ENCODE measurements at places on chromosomes 7 and 10. TPM values are rescaled to one million over a fixed set of nuclear protein-coding genes. Genes with fewer than 3 reads are reported as not detected.

The RGR gene
- not detected for total RNA-seq

The FAM131B gene
- total RNA-seq, result 6.9 TPM

The PKD1L1 gene
- 0.17 TPM for total RNA-seq

The HOXA4 gene
- total RNA-seq, result 2.3 TPM

The TAS2R3 gene
- not detected for total RNA-seq

The AMZ1 gene
- total RNA-seq, result 0.75 TPM

The AZGP1 gene
- total RNA-seq, result not detected

The OTUD1 gene
- total RNA-seq, result 6.0 TPM

DNA sequence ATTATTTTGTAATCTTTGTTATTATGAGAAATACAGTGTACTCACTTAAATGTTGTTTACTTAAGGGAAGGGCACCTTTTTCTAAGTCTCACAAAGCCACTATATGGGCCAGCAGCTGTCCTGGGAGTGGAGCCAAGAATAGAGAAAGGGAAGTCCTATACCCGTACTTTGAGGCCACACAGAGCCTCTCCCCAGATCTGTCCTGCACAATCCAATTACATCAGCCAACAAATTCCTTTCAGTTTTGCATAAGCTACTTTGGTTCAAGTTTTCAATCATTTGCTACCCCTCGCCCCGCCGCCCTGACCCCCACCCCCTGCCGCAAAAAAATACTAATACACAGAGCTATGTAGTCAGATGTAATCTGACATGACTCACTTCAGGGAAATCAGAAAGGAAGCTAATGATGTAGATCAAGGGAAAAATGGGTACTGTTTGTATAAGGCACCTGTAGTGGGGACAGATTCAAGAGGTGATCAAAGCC is 297.4 kb upstream of the NEBL start:
- DNase-seq, result peak; percentile 85

DNA sequence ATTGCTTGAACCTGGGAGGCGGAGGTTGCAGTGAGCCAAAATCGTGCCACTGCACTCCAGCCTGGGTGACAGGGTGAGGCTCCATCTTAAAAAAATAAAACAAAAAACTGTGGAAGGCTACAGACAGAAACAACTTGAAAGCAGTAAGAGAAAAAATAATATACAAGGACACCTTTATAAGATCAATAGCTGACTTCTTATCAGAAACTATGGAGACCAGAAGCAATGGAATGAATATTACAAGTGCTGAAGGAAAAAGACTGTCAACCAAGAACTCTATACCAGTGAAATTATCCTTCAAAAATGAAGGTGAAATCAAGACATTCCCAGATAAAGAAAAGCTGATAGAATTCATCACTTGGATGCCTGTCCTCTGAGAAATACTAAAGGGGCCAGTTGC is 49.0 kb downstream of the RBAK start:
- no peak for DNase-seq

- no peak for DNase-seq
Observed at GRCh38 chr7:120724448-120724847, 133.5 kb downstream of the TSPAN12 start.

GRCh38 chr7:155280446-155281397 is 17.0 kb upstream of the INSIG1 start:
- DNase-seq, result no peak

DNA sequence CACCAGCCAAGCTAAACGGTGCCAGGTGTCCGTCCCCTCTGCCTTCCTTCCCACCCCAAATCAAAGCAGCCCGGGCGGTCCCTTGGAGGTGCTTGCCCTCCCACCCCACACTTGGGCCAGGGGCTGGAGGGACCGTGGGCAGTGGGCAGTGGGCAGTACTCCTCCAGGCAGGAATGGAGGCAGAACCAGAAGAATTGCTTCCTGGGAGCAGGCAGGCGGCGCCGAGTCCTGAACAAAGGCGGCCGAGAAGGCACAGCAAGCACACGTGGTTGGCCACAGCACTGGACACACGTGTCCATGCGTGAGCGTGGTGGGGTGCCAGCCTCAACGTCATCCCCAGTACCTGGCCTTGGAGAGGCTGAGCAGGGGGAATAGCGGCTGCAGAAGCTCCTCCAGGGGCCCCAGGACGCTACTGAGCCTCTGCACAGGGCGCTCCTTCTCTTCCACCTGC is 48.4 kb upstream of the NKX6-2 start:
- no peak for DNase-seq

DNA sequence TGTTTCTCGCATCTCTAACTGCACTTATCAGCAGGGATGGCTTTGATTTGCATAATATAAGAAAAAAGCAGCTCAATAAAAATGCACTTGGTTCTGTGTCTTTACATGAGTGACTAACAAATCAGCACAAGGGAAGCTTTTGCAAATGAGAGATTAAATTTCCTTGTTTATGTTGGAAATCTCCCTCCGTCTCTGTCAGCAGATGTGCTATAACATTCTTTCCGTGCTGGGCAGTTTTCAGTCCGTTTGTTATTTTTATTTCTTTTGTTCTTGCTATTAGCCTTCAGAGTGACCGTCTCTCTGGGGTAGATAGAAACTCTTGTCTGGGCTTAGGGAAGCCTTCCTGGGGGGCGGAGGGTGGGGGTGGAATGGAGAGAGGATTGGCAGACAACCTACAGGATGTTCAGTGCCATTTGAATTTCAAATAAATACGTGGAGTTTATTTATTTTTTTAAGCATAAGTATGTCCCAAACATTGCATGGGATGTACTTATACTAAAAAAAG is 96.0 kb downstream of the GATA3 start:
- DNase-seq, result no peak

DNA sequence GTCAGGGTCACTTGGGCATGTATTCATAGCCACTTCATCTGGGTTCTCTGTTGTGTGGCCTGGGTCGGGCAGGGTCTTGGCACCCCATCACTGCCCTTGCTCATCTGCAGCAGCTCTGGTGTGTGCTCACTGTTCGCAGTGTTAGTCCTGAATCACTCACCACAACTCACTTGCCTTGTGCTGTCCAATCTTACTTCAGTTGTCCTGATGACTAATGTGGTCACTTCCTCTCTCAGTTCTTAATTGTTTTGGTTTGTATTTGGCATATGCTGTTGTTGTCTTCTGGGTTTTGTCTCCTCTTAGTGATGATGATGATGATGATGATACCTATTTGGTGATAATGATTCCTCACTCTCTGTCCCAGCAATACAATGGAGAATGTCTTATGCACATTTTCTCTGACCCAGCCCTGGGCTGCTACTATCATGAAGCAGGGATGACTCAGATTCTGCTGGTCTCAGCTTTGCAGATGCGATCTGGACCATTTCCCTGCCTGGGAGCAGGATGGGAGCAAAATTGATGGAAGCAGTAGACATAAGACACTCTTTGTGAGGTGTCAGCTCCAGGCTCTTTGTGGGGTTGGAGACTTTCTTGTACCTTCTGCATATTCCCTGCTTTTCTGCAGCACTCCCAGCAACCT is 17.0 kb downstream of the ADRA2A start:
- DNase-seq, result peak; percentile 8

- DNase-seq, result no peak
Observed at GRCh38 chr10:10078446-10078845, 939.2 kb upstream of the CELF2 start.

- peak; percentile 60 for DNase-seq
Observed at GRCh38 chr10:120586471-120586872, 129.4 kb downstream of the PLPP4 start.

DNA sequence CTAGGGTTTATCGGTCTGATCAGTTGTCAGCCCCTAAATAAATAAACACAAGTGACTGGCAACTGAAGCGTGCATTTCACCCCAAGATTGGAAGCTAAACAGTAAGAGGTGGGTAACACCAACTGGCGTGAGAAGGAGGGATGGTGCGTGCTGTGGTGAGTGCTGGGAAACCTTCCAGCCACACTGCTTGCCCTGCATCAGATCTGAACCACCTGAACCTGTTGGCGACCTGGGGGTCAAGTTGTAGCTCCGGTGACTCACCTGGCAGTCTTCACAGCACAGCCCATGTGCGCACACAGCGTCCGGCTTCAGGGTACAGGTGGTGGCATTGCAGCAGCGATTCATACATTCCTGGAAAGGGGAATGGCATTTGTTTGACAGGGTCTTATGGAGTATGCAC is 170.1 kb downstream of the FANK1 start:
- DNase-seq, result peak; percentile 79

- no peak for DNase-seq
Observed at GRCh38 chr7:51308265-51308664, 8.3 kb downstream of the COBL start.

DNA sequence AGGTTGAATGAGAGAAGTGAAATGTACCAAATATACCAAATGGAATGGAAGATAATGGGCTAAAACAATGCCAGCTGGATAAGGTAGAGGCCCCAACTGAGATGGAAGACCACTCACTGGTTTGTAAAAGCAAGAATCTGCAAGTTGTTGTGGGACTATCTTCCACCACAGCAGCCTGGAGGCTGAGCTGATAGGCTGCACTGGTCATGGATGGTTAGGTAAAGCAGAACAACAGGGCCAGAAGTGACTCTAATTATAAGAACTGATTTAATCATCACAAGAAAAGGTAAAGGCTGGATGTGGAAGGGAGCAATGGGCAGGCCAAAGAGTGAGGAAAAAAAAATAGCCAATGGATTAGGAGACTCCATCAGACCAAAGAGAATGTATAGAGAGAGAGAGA is 11.8 kb downstream of the TFEC start:
- DNase-seq, result no peak

- no peak for DNase-seq
Observed at GRCh38 chr10:85545874-85546273, 820.7 kb downstream of the GRID1 start.

GRCh38 chr7:121016966-121017365 is 28.5 kb downstream of the CPED1 start:
- peak; percentile 15 for DNase-seq
